ENCODE measurements at places on chromosomes 3 and 15. TPM values are rescaled to one million over a fixed set of nuclear protein-coding genes. Genes with fewer than 3 reads are reported as not detected.

Gene GHSR
- not detected for total RNA-seq

- H3K4me3 ChIP-seq, result no peak overlapping the region
- DNase-seq, result no peak
- H3K4me1 ChIP-seq, result no peaks in the 10 kb centered on the region
- H3K27ac ChIP-seq, result no peak overlapping the region
- H3K27me3 ChIP-seq, result no peaks in the 10 kb centered on the region
Measured at GRCh38 chr3:167662919-167663400, 9.2 kb upstream of the WDR49 start.

GRCh38 chr15:56739474-56739873 is 6.2 kb upstream of the ZNF280D start:
- H3K4me1 ChIP-seq, result no peaks in the 10 kb centered on the region
- H3K27ac ChIP-seq, result no peak overlapping the region
- no peak overlapping the region for H3K4me3 ChIP-seq
- H3K36me3 ChIP-seq, result no peaks in the 10 kb centered on the region
- H3K27me3 ChIP-seq, result no peaks in the 10 kb centered on the region

DNA sequence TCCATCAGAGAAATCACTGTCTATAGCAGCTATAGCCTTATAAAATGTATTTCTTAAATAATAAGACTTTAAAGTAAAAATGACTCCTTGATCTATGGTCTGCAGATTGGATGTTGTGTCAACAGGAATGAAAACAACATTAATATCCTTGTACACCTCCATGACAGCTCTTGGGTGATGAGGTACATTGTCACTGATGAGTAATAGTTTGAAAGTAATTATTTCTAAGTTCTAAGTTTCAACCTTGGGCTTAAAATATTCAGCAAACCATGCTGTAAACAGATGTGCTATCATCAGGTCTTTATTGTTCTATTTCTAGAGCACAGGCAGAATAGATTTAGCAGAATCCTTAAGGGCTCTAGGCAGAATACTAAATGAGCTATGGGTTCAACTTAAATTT is 568.2 kb upstream of the BCHE start:
- no peaks in the 10 kb centered on the region for H3K27me3 ChIP-seq
- no peaks in the 10 kb centered on the region for H3K36me3 ChIP-seq
- H3K27ac ChIP-seq, result no peak overlapping the region

DNA sequence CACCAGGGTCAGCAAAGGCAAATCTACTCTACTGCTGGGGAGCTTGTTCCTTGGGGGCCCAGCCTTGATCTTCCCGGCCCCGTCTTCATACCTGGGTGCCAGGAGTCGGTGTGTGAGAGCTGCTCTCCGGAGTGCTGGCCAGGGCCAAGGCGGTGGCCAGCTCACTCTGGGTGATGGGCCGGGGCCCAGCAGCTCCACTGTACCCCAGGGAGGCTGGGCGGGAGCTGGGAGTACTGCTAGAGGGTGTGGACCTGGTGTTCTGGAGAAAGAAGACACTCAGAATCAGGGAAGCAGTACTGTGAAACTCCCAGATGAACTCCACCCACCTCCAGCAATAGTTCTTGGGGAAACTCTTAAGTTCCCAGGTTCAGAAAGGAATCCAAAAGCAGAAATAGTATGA is 11.9 kb downstream of the UBL7 start:
- no peak for DNase-seq
- peaks cover 94% of the 10 kb centered on the region for H3K36me3 ChIP-seq
- peaks cover 13% of the 10 kb centered on the region for H3K4me1 ChIP-seq
- no peak overlapping the region for H3K4me3 ChIP-seq

- no peaks in the 10 kb centered on the region for H3K36me3 ChIP-seq
- H3K4me3 ChIP-seq, result no peak overlapping the region
- peaks cover 8% of the 10 kb centered on the region for H3K4me1 ChIP-seq
- H3K27me3 ChIP-seq, result peaks cover 24% of the 10 kb centered on the region
Measured at GRCh38 chr3:123880998-123881561, 3.1 kb downstream of the MYLK start.

GRCh38 chr3:103515116-103515515 is 1080.3 kb downstream of the ZPLD1 start:
- no peak for DNase-seq
- no peaks in the 10 kb centered on the region for H3K36me3 ChIP-seq
- no peaks in the 10 kb centered on the region for H3K27me3 ChIP-seq
- H3K4me3 ChIP-seq, result no peak overlapping the region
- no peaks in the 10 kb centered on the region for H3K4me1 ChIP-seq

DNA sequence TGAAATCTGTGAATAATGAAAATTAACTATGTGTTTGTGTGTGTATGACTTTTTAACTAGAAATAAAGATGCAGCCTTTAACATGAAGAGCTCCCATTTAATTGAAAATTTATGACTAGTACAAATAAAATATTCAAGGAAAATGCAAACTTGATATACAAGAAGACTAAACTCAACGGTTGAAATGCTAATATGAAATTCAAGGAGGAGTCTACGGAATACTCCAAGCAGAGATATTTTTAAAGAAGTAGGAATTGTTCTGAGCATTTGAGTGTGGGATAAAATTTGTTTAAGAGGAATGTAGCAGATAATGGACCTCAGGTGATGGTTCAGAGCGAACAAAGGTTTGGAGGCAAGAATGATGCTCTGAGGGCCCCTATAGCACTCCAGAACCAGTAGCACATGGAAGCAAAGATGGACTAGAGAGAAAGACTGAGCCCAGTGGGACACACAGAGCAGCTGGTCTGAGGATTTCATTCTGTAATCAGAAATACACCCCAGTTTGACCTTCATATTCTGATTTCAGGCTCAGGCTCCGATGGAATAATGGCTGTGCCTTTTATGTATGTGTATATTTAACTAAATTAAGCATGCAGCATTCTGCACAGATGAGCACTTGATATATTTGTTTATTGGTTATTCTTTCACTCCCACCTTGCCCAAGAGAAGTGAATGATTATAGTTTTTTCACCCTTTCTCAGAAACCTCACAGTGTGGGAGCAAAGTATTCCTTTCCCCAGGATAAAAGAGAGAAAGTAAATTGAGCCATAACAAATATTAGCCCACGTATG is 227.1 kb downstream of the ZPLD1 start:
- no peak for DNase-seq
- no peak overlapping the region for H3K27ac ChIP-seq
- H3K4me3 ChIP-seq, result no peak overlapping the region

DNA sequence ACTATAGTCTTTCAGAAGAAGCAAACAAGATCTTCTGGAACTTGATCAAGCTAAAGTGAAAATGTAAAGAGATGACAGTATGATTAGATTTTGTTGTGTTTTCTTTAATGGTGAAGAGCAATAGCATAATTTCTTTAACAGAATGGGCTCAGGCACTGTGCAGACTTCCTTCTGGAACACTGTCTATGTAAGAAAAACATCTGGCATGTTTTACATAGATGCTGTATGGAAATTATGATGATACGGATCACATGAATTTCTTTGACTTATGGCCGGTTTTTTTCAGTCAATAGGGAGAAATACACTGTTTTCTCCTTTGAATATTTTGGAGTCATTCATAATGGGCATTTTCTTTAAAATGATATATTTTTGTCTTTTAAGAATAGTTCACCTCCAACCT is 42.6 kb downstream of the PHLDB2 start:
- H3K27ac ChIP-seq, result peak overlapping the region; percentile 1
- peaks cover 75% of the 10 kb centered on the region for H3K4me1 ChIP-seq
- no peak overlapping the region for H3K4me3 ChIP-seq
- no peak for DNase-seq

Gene DAPK2
- total RNA-seq, result 39.0 TPM

Gene ISLR2
- 2.6 TPM for total RNA-seq

- H3K4me3 ChIP-seq, result peak within 1 kb of the TSS; percentile 66
- peak within 1 kb of the TSS; percentile 46 for H3K27ac ChIP-seq
- peaks cover 93% of the 10 kb centered on the region for H3K27me3 ChIP-seq
- H3K4me1 ChIP-seq, result peaks cover 19% of the 10 kb centered on the region
Measured at GRCh38 chr3:2098398-2099027, at the start of gene CNTN4. Gene CNTN4 (plus strand): TSS chr3:2098866.

DNA sequence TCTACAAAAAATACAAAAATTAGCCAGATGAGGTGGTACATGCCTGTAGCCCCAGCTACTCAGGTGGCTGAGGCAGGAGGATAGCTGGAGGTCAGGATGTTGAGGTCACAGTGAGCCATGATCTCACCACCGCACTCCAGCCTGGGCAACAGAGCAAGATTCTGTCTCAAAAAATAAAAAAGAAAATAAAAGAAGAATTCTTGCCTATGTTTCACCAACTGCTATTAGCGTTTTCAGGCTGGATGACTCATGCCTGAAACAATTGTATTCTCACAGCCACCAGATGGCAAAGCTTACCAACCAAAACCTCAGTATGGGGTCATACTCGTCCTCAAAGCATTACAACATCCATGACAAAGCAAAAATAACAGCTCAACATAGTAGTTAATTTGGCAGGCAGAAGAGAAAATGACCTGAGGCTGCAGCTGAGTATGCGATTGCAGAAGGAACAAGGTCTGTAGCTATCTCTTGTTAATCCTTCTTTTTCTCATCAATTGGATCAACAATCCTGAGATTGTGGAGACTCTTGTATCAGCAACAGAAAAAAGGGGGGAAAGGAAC is 52.2 kb downstream of the TP53BP1 start:
- H3K36me3 ChIP-seq, result peaks cover 48% of the 10 kb centered on the region
- H3K4me3 ChIP-seq, result no peak overlapping the region
- H3K27ac ChIP-seq, result peak overlapping the region; percentile 44
- peaks cover 13% of the 10 kb centered on the region for H3K4me1 ChIP-seq
- no peaks in the 10 kb centered on the region for H3K27me3 ChIP-seq

DNA sequence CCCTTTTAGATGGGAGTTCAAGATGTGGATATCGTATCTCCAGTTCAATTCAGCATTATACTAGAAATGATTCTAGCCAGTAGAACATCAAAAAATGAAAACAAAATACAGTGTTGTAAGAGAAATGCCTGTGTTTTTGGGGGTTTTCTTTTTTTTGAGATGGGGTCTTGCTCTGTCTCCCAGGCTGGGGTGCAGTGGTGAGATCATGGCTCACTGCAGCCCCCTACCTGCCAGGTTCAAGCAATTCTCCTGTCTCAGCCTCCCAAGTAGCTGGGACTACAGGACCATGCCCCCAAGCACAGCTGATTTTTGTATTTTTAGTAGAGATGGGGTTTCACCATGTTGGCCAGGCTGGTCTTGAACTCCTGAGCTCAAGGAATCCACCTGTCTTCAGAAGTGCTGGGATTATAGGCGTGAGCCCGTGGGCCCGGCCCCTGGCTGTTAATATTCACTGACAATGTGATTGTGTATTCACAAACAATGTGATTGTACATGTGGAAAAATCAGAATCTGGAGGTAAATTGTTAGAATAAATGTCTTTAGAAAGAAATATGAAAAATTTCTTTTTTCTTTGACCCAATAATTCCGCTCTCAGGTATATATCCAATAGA is 59.0 kb downstream of the ARIH1 start:
- DNase-seq, result no peak
- no peaks in the 10 kb centered on the region for H3K36me3 ChIP-seq
- no peak overlapping the region for H3K4me3 ChIP-seq
- H3K27me3 ChIP-seq, result no peaks in the 10 kb centered on the region
- no peak overlapping the region for H3K27ac ChIP-seq
- H3K4me1 ChIP-seq, result peaks cover 12% of the 10 kb centered on the region

DNA sequence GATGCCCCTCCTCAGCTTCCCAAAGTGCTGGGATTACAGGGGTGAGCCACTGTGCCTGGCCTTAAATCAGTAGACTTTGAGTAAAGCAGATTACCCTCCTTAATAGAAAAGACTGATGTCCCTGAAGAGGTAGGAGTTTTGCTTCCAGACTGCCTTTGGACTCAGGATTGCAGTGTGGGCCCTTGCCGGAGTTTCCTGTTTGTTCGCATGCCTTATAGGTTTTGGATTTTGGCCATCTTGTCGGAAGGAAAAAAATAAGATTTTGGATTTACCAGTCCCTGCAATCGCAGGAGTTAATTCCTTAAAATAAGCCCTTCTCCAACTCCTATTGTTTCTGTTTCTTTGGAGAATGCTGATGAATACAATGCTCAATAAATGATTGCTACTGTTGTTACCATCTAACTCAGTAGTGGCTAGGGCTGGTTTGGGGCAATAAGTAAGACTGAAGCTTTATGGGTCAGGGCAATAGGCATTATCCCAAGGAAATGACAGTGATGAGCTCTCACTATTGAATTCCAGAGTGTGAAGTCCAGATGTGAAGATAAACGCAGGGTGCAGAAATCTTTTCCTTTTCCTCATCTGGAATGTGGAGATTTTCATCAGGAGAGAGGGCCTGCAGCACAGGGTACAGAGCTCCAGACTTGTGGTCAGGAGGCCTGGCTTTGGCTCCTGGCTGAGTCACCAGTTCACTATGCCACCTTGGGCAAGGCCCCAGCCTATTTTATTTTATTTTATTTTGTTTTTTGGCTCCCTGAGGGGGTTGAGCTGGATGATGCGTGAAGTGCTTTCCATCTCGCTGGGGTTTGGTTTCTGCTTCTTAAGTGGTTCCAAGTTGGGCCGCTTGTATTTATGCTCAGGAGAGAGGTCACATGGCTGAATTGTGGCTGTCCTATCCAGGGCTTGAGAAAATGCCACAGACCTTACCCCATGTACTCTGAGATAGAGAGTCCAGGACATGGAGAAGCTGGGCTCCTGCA is 25.3 kb downstream of the FOXL2 start:
- DNase-seq, result no peak
- no peak overlapping the region for H3K27ac ChIP-seq
- H3K36me3 ChIP-seq, result no peaks in the 10 kb centered on the region
- H3K4me3 ChIP-seq, result no peak overlapping the region
- peaks cover 3% of the 10 kb centered on the region for H3K27me3 ChIP-seq
- peaks cover under 1% of the 10 kb centered on the region for H3K4me1 ChIP-seq

Gene HYAL3
- 1.2 TPM for total RNA-seq

GRCh38 chr3:3053974-3054373 is 56.2 kb downstream of the IL5RA start:
- H3K27ac ChIP-seq, result no peak overlapping the region
- peaks cover 9% of the 10 kb centered on the region for H3K4me1 ChIP-seq
- no peaks in the 10 kb centered on the region for H3K36me3 ChIP-seq
- no peaks in the 10 kb centered on the region for H3K27me3 ChIP-seq
- no peak for DNase-seq
- no peak overlapping the region for H3K4me3 ChIP-seq
